Hypothalamus (tissue), 51 donors: ENCODE measurements at places on chromosomes 5 and 9.

DNA sequence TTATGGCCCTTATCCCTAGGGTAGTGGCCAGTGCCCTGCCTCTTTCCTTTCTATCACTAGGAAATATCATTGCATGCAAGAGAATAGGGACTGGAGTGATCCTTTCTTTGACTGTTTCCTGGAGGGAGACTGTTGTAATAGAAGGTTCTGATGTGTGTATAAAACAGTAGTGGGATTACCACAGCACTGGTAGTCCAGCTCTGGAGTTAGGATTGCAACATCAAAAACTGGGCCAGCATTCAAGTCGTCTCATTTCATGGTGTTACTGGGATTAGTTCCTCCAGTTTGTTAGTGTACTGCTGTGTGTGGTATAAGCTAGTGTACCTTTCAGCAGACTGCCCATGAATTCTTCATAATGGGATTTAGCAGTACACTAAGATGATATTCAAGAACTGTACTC is 45.8 kb downstream of the KIAA1958 start:
- no peak for DNase-seq

- no peak for DNase-seq
These were observed 7.3 kb downstream of the NRARP start for GRCh38 chr9:137294681-137295237.

DNA sequence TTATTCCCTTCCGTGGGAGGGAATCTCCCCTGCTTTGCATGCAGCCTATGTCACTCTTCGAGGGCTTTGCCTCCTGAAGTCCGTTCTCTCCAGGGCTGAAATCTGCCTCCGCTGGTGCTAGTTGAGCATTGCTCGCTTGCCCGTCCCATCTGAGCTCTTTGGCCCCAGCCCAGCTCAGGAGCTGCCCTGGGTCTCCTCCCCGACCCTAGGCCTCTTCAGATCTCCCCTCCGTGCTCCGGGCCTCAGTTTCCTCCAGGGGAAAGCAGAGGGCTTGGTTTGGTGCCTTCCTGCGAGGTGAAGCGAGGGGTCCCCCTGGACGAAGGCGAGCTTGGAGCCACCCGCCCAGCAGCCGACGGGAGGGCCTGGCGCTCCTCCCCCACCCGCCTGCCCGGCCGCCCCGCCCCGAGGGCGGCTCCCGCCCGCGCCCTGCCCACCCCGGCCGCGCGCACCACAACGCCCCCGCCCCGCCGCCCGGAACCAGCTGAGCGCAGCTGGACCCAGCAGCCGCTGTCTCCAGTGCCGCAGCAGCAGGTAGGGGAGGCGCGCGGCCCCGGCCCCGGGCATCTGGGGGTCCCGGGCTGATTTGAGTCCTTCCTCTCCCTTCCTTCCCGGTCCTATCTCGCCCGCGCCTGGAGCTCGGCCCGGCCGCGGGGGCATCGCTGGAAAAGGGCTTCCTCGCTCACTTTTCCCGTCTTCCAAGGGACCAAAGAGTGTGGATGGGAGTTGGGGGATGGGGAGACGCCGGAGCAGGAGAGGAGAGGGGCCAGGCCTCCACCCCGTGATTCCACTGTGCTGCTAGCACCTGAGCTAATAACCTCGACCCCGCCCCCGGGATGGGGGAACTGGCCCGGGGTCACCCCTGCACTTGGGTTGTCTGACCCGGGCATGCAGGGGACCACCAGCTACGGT is at the start of gene GSN:
Gene GSN (plus strand): TSS at position 474 of the 909 bp plus-strand sequence. CDS start 33,810 bp downstream, outside the sequence.
- DNase-seq = peak; percentile 83

- DNase-seq = no peak
These were observed 162.4 kb upstream of the ZNF608 start for GRCh38 chr5:124908581-124909451.

DNA sequence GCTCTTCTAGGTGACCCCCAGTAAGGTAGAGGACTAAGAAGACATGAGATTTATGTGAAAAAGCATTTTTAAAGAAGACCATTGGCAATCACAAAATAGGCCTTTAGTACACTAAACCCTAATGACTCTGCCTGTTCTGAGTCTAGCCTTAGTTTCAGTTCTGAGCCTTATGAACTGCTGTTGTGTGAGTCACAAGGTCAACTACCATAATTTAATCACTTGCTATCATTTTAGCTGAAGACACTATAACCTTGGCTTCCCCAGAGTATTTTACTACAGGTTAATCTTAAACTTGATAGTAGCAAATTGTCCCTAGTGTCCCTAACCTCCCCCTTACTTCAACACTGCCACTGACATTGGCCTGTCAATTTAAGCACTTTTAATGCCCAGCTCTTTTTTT is 34.4 kb downstream of the APC start:
- no peak for DNase-seq

DNA sequence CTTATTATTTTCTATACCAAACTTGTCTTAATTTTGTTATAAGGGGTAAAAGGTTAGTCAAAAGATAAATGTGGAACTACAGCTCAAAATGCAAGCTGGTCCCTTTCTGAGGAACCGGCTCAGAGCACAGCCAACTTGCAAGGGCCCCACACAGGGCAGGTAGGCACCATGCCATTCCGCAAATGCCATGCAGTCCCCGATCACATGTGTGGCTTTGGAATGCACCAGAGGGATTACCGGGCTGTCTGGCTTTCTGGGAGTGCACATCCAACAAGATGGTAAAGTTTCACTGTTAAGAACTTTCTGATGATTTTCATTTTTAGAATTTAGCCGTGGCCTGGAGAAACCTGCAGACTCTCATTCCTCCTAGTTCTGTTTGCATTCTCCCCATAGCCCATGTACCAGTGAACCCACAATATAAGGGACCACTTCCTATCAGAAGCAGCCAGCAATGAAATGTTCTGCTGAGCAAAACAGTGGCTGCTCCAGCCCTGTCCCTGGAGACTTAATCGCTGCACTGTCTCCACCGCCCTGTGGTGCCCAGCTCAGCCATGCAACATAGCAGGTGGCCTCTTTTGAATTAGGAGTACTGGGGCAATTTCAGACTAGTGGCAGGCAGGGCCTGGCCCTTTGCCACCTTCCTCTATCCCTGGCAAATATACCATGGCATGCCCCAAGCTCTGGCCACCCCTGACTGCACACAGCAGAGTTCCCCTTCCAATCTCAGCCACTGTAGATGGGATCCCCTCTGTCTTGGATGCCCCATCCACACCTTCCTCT is 11.4 kb downstream of the SHB start:
- no peak for DNase-seq

DNA sequence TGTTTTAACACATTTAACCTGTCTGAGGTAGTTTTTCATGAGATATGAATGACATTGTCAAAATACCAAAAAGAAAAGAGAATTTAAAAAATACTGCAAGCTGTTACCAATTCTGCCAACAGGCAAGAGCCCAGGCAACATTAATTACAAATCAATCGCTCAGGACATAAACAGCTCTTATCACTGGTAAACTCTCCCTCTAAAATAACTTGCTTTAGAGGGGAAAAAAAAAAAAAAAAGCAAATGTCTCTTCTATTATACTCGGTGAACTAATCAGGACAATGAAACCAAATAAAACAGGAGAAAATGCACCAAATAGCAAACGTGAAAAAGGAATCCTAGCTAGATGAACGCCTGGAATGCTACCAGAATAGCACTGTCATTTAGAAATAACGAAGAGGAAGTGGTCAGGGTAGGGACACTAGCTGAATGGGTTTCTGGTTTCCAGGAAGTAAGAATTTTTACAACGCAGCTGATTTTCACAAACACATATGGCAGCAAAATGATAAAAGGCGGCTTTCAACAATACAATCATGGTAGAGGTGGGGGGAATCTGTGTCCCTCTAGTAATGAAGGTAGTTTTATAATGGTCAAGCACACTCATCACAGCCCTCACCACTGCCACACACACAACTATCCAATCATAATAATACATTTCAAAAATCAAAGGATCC is 94.9 kb downstream of the DENND1A start:
- DNase-seq = no peak

DNA sequence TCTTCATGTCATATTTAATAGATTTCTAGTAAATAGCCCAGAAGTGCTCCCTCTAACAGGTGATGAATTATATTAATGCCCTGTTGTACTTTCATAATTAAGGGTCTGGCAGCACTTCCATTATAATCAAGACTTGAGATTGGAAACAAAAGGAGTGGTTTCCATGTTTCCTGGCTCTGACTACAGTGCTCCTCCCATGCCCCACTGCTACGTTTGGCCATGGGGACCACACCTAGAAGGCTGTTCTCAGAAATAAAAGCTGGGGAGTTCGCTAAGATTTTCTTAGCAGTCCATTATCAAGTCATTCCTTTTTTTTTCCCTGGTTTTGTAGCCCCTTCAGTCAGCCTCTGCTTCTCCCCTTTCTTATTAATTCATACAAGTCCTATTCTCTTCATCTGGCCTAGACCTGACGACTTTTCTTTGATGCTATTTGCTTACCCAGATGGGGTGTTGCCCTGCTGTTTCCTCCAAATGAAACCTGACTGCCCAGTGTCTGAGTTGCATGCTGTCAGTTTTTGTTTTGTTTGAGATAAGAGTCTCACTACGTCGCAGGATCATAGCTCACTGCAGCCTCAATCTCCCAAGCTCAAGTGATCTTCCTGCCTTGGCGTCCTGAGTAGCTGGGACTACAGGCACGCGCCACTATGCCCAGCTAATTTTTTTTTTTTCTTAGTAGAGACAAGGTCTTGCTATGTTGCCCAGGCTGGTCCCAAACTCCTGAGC is 312.1 kb upstream of the EFNA5 start:
- no peak for DNase-seq

DNA sequence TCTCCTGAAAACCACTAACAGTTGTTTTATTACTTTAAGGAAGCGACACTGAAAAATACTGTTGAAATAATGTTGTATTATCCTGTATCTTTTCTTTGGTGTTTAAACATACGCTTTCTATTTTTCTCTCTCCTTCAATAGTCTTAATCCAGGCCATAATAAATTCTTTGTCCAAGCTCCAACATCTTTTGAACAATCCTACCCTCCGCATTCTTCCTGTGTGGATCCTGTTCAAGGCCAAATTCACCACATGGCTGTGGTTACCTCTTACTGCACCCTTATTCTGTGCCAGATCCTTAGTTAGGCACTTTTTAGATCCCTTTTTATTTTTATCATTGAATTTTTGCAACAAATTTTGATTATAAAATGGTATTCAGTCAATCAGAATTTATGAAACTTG is 1691.5 kb downstream of the MAT2B start:
- no peak for DNase-seq

DNA sequence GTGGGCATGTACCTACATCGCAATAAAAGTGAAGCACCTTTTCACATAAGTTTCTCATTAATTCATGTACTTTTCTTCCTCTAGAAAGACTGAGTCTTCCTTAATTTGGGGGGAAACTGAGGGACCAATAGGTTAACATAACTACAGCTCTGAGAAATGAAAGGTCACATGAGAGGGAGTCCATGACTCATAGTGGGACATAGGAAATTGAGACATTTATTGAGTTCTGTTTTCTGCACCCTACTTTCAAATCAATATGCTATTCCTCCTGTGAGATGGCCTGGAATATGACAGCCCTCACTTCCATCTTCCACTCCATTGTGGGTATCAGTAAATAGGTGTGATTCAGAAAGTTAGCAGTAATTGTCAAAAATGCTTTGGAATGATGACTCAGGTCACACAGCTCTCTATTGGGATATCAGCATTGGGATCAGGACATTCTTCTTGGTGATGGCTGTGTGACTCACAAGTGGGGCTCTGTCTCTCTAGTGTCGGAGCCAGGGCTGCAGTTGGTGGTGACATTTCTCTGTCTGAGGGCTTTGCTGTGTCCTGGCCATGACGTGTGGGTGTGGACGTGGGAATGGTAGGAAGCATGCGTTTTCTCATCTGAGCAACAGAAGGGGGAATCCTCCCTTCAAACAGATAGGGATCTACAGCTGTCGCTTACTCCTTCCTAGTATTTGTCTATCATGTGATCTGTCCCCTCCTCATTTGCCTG is 125.0 kb downstream of the TRIO start:
- DNase-seq = no peak

DNA sequence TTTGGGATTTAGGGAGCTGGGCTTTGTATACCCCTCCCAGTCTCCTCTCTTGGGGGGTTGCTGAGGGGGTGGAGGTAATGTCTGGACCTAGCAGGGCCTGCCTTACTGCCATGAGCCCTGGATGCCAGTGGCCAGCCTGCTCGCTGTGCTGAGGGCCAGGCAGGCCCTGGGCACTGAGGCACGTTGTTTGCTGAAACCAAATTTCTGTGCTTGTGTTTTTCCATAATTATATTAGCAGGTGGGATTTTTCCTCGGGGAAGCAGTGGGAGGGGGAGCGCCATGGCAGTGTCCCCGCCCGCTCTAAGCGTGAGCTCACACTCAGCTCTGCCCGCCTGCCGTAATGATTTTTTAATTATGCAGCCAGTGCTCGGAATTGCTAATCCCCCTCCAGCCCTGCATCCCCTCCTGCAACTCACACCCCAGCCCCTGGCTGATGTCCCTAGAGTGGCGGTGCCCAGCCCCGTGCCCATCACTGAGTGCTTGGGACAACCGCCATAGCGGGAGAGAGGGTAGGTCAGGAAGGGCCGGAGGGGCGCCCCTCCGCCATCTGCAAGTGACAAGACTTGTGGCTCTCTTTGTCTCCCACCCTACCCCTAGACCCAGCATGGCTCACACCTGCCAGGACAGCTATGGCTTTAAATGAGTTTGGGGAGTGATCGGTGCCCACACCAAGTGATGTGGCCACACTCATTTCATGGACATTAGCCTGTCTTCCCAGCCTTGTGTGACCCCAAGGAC is 20.9 kb downstream of the CXXC5 start:
- no peak for DNase-seq

GRCh38 chr9:72681283-72681630 is 159.8 kb downstream of the TMC1 start:
- DNase-seq = no peak

- no peak for DNase-seq
These were observed 3.2 kb upstream of the MAPK9 start for GRCh38 chr5:180294913-180295555.

- no peak for DNase-seq
These were observed 39.3 kb downstream of the CLINT1 start for GRCh38 chr5:157819502-157820115.
